A549 treated with GW870086 at 1 μM for 4 hours (cell line): ENCODE measurements at places on chromosomes 5 and 9. TPM values are rescaled to one million over a fixed set of nuclear protein-coding genes. Genes with fewer than 3 reads are reported as not detected.

The FOXD4L4 gene
- 0.06 to 0.07 TPM (median 0.06 TPM) in 3 of 5 replicates, not detected in the others for total RNA-seq

The GPR151 gene
- total RNA-seq = not detected in 5 replicates

The TAF7 gene
- total RNA-seq = 63.2 to 78.4 TPM (median 73.8 TPM) in 5 replicates

The ZNF483 gene
- total RNA-seq = 0.40 to 0.98 TPM (median 0.54 TPM) in 5 replicates

The IRX2 gene
- total RNA-seq = 1.2 to 1.9 TPM (median 1.5 TPM) in 5 replicates

The TMEM174 gene
- total RNA-seq = not detected in 5 replicates

The LVRN gene
- total RNA-seq = 0.06 to 0.08 TPM (median 0.07 TPM) in 3 of 5 replicates, not detected in the others

The ADGRD2 gene
- total RNA-seq = not detected in 5 replicates

The TEX48 gene
- total RNA-seq = not detected in 5 replicates

The SPATA31A3 gene
- total RNA-seq = not detected in 5 replicates

The PCDHGA2 gene
- 0.45 to 0.72 TPM (median 0.70 TPM) in 5 replicates for total RNA-seq

The DNLZ gene
- 28.1 to 45.8 TPM (median 35.7 TPM) in 5 replicates for total RNA-seq

The RASGEF1C gene
- 0.09 to 0.16 TPM (median 0.10 TPM) in 4 of 5 replicates, not detected in the other for total RNA-seq

The PAM gene
- 21.8 to 26.1 TPM (median 23.7 TPM) in 5 replicates for total RNA-seq

The TUSC1 gene
- 4.3 to 7.1 TPM (median 6.2 TPM) in 5 replicates for total RNA-seq

The ARID3C gene
- total RNA-seq = 0.15 to 0.41 TPM (median 0.21 TPM) in 4 of 5 replicates, not detected in the other

The TMEM232 gene
- 0.19 to 0.28 TPM in 2 of 5 replicates, not detected in the others for total RNA-seq

The SLC6A19 gene
- total RNA-seq = 0.07 to 0.13 TPM (median 0.10 TPM) in 5 replicates

The SYK gene
- 0.22 to 0.54 TPM (median 0.28 TPM) in 3 of 5 replicates, not detected in the others for total RNA-seq

The NR6A1 gene
- 1.4 to 2.2 TPM (median 1.8 TPM) in 5 replicates for total RNA-seq

The S1PR3 gene
- 38.2 to 45.6 TPM (median 43.2 TPM) in 5 replicates for total RNA-seq

The STKLD1 gene
- total RNA-seq = 0.53 to 1.2 TPM (median 0.68 TPM) in 5 replicates
